ENCODE measurements at places on chromosomes 7 and 10. TPM values are rescaled to one million over a fixed set of nuclear protein-coding genes. Genes with fewer than 3 reads are reported as not detected.

DNA sequence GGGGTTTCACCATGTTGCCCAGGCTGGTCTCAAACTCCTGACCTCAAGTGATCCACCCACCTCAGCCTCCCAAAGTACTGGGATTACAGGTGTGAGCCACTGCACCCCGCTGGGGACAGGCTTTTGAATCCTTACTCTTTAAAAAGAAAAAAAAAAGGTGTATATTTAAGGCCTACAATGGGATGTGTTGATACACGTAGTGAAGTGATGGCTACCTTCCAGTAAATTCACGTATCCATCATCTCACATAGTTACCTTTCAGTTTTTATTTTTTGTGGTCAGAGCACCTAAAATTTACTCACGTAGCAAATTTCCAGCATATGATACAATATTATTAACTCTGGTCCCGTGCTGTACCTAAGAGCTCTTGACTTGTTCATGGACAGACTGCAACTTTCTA lies 119.5 kb upstream of the INSYN2A start:
- DNase-seq: no peak

The MAT1A gene
- 0.95 TPM for total RNA-seq

DNA sequence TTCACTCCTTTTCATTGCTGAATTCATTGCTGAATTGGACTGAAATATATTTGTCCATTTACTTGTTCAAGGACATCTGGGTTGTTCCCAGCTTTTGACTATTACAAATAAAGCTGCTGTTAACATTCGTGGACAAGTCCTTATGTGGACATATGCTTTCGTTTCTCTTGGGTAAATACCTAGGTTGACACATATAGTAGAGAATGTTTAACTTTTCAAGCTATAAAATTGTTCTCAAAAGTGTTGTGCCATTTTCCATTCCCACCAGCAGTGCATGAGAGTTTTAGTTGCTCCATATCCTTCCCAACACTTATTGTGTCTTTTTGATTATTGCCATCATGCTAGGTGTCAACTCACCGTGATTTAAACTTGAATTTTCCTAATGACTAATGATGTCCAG lies 17.5 kb upstream of the CPVL start:
- no peak for DNase-seq

GRCh38 chr10:44968091-44968490 lies 8.5 kb downstream of the RASSF4 start:
- DNase-seq: no peak

DNA sequence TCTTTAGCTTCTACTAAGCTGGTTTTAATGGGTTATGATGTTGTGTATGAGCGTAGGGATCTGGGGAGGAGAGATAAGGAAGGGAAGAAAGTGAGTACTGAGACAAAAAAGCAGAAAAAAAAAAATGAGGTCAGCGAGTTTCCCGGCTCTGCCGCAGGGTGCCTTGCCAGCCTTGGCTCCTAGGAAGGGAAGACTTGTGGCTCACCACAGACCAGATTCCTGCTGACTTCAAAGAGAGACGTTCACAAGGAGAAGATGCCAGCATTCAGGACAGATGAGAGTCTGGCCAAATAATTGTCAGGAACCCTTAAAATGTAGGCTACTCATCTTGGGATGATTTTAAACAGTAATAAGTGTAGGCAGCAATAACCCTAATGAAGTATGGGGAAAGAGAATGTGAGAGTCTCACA lies 11.4 kb upstream of the FAS start:
- no peak for DNase-seq

DNA sequence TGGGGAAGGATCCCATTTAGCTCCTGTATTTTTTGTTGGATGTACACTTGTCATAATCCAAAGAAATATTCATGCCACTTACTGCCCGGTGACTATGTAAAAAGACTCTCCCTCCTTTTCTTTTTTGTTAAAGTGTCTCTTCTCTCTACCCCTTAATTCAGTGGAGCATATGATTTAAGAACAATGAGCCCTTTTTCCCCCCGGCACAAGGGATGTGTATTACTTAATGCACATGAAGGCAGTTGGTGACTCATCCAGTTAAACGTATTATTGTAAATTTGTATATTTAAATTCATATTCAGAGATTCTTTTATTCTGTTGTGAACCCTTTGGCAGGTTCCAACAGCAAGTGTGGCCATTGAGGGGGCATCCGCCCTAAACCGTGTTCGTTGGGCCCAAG lies 241.9 kb downstream of the SLC25A13 start:
- no peak for DNase-seq
